Activated T-cell treated with anti-CD3 and anti-CD28 coated beads, Interleukin-2, amount 50 U/mL, for 48 hours (primary cell): ENCODE measurements at places on chromosomes 6 and 20.

GRCh38 chr6:28209753-28210535, 15.1 kb upstream of the ZSCAN9 start:
- no peak for DNase-seq

DNA sequence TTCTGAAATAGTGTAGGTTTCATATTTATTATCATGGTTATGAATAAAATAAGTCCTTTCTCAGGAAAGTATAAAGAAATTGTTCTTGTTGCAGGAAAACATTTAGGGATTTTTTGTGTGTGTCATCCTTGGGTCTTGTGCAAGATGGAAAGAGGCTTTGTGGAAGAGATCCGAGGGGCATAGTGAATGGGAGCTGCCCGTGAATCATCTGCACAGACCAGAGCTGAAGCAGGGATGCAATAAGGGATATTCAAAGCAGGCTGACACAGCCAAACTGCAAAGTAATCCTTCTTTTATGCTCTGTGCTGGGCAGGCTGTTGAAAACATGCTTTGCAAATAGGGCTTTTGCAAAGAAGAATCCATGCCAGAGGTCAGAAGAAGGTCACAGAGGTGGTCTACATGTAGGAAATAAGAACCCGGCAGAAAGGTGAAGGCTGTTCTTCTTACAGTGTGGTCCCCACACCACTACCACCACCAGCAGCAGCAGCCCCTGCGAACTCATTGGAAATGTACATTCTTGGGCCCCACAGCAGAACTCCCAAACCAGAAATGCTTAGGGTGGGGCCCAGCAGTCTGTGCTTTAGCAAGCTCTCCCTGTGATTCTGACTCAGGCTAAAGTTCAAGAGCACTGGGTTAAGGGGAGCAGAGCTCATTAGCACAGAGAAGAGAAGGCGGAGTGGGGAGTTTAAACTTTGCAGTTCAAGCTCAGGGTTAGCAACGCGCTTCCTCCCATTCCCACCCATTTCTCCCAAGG, 237.6 kb downstream of the QKI start:
- DNase-seq = no peak

- DNase-seq = no peak
Observed at GRCh38 chr20:58361481-58362205, 27.4 kb upstream of the VAPB start.

DNA sequence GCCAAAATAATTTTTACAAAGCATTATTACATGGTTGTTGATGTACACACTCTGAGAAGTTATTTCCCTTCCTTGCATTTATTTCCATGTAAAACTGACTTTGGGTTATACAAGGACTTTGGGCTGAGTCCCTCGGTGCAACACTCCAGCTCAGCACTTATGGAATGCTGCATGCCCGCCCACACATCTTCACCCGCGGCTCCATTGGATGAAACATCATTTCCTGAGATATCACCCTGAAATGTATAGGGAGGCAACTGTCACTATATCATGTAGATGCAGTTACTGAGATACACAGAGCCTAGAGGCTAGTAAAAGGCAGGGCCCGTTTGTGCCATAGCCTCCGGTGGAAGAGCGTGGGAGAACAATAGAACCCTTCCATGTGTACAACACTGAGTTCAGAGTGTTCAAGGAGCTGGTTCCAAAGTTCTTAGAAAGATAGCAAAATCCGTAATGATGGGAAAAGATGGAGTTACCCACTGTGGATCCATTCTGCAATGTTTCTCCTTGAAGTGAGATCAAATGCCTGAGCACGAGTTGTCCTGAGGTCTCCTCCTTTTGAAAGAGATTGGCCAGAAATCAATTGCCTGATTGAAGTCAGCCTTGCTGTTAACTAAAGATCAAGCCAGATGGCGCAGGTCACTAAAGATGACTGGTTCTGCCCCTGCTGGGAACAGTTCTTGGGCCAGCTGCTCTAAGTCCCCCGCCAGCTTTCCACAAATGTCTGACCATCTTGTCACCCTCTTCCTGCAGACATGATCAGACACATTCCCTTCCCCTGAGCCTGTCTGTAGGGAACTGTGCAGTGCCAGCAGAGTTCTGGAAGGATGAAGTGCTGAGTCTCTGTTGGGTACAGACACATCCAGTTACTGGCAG, 100.9 kb upstream of the IYD start:
- no peak for DNase-seq

DNA sequence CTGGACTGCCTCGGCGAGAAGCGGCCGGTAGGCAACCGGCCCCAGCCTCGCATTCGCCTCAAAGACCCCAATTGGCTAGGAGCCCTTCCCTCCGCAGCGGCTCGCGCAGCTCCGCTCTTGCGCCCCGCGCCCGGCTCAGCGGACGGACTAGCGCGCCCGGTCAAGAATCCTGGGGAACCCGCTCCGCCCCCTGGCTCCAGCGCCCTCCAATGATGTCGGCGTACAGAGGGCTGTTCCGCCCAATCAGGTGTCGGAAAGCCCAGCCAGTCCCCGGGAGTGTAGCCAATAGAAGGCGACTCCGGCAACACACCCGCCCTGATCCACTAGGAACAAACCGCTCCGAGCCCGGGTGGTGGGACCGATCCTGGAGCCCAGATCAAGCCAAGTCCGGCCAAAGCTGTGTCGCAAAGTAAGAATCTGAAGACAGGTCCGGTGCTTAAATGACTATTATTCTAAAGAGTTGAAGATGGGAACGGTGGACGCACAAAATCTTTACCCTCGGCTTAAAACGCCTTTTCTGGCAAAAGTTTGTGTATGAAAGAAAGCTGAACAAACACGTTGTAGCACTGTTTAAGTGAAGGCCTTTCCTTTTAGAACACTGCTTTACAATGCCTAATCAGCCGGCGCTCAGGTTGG, 132.2 kb downstream of the OGFRL1 start:
- peak; percentile 32 for DNase-seq

DNA sequence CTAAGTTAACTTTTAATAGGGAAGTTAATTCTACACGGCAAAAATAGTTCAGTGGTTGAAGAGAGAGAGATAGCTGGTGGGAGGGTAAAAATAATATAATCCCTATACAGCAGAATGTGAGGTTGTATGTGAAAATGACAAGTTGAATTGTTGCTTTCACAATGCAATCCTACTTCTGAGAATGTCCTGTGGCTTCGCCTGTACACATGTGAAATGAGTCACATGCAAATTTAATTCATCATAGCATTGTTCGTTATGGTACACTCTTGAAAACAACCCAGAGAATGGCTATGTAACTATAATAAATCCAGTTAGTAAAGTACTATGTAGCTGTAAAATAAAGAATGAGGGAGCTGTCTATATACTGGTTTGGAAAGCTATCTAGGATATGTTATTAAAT, 46.0 kb upstream of the HINT3 start:
- DNase-seq = no peak

DNA sequence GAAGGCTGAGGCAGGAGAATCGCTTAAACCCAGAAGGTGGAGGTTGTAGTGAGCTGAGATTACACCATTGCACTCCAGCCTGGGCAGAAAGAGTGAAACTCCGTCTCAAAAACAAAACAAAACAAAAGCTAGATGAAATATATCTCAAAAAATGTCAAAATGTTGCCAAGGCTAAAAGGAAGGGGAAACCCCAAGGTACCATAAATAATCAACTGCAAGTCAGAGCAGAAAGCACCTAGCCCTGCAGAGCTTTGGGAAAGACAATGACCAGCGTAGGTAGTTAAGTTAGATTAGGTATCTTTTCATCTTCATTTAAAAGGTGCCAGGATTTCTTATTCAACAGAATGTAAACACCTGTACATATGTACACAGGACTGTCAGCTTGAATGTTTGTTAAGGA, 33.0 kb downstream of the AKIRIN2 start:
- DNase-seq = no peak

DNA sequence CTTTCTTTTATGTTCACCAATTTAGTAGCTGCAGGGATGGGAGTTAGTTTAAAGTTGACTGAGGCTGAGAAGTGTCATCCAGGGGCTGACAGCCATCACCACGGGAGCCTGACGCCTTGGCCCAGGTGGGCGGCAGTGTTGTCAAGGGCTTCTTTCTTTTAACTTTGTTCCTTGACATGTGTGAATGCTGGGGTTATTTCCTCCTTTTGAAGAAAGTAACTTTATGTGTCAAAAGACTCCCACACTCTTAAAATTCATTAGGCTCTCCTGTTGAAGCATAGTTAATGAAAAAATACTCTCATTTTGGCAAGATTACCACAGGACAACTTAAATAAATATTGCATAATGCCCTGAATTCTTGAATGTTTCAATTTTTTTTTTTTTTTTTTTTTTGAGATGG, 50.0 kb downstream of the SASH1 start:
- no peak for DNase-seq

GRCh38 chr20:62724692-62725595, 16.3 kb downstream of the NTSR1 start:
- DNase-seq = no peak

DNA sequence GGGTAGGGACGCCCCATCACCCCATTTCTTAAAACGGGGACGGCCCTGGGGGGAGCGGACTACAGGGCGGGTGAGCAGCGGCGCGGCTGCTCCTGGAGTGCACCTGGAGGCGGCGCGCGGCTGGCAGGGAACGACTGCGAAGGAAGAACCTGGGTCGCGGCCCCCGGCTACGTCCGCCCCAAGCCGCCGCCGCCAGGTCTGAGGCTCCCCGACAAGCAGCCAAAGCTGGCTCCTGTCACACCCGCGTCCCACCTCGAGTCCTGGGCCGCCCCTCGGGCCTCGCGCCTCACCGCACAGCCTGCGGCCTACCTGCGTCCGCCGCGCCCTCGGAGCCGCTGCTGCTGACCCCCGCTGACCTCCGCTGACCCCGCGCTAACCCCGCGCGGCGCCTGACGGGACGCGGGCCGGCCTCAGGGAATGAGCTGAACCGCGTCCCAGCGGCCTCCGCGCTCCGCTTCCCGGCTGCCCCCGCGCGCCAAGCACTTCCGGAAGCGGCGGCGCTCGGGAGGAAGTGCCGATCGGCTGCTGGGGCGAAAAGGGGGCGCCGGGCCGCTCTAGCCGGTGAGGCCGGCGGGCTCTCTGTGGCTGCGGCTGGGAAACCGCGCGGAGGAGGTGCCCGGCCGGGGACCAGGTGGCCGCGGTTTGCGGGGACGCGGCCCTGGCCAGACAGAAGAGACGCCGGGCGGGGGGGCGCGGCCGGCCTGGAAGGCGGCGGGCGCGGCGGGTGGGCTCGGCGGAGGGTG, at the start of the genes ARFRP1 and ZGPAT:
TSS of gene ARFRP1 (minus strand) at position 419 of the 743 bp plus-strand sequence. CDS start 885 bp downstream, outside the sequence.
TSS of gene ZGPAT (plus strand) at position 482 of the 743 bp plus-strand sequence. CDS start 542 bp downstream, outside the sequence.
- DNase-seq = peak; percentile 89

DNA sequence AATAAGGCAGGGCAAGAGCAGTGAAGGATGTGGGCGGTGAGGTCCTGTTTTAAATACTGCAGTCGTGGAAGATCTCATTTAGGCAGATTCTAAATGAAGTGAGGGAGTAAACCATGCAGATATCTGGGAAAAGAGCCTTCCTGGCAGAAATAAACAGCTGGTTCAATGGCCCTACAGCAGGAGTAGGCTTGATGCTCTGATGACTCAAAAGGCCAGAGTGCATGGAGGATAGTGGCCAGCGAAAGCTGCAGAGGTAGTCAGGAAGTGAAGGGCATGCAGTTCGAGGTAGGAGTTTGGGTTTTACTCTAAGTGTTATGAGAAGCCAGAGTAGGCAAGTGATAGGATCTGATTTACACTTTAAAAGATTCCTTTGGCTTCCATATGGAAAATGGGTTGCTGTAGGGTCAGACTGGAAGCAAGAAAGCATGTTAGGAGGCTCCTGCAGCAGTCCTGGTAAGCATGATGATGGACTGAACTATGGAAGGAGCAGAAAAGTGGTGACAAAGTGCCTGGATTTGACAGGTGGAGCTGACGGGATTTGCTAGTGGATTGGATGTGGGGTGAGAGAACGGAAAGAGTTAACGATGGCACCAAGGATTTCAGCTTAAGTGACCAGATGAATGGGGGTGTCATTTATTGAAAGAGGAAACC, 150.0 kb downstream of the GJA10 start:
- DNase-seq = no peak

- no peak for DNase-seq
Observed at GRCh38 chr6:146408583-146408982, 135.1 kb upstream of the RAB32 start.

DNA sequence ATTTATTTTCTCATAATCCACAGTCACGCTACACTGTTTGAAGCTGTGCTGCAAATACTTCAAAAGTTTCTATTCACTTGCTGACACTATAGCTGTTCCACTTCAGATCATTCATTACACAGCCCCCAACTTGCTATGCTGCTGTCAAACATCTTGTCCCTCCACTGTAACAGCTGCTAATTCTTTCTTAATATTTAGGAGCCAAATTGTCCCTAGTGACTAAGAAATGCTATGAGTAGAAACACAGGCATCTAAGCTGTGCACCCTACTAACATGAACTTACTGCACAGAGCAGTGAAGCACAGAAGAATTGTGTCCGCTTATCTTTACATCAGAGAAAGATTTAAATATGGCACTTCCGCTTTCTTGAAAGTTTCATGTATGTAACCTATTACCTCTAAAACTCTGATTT, 91.3 kb downstream of the PDE10A start:
- DNase-seq = no peak

GRCh38 chr6:31351033-31351380, 6.0 kb downstream of the HLA-B start:
- DNase-seq = no peak
